ENCODE measurements at places on chromosomes 7 and 10.

DNA sequence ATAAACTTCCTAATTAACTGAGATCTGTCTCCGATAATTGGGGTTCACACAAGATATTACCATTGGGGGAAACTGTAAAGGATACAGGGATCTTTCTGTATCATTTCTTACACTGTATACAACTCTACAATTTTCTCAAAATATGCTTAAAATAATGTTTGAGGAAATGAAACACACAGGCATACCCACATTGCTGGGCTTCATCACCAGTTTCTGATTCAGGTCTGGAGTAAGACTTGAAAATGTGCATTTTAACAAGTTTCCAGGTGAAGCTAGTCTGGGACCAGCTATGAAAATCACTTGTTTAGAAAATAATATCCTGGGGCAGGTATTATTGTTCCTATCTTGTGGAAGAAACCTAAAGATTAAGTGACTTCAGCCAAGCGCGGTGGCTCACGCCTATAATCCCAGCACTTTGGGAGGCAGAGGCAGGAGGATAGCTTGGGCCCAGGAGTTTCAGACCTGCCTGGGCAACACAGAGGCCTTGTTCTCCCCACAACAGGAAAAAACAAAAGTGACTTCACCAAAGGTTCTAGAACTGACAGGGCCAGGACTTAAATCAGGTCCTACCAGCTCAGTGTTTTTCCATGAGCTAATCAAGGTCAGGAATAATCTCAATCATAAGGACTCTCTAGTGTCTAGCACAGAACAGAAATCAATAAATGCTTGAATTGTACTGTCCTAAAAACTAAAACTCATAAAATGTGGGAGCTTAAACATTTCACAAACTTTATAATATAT is 12.6 kb downstream of the TOMM7 start:
- no peak for DNase-seq

- no peak for DNase-seq
Observed at GRCh38 chr7:140732416-140732815, 35.9 kb downstream of the NDUFB2 start.

DNA sequence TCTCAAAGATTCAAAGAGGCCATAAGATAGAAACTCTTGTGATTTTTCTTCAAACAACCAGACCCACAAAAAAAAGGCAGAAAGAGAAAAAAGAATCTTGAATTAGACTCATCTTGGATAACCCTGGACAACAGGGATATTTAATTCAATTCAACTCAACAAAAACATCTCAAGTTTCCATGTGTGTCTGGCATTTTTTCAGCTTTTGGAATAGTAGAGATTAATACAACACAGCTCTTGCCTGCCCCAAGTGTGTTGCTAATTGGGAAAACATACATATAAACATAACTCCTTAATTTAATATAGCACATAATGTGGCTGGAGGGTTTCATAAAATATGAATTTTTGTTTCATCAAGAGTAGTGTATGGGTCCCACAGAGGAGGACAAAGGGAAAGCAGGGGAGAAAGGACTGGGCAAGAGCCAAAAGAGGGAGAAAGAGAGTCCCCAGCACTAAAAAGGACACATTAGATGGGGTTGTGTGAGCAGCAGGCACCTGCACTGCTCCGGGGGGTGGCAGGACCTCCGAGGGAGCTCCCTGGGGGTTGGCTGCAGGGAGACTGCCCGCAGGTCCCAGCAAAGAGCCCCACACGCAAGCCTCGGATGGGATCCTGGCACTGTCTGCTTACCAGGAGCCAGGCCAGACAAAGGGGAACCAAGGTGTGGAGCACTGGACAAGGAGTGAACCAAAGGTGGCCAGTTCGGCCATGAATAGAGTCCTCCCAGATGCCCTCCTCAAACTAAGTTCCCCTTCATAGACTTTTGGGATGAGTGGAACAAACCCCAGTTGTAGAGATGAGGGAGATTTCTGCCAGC is 65.6 kb upstream of the TMEM72 start:
- DNase-seq = no peak

DNA sequence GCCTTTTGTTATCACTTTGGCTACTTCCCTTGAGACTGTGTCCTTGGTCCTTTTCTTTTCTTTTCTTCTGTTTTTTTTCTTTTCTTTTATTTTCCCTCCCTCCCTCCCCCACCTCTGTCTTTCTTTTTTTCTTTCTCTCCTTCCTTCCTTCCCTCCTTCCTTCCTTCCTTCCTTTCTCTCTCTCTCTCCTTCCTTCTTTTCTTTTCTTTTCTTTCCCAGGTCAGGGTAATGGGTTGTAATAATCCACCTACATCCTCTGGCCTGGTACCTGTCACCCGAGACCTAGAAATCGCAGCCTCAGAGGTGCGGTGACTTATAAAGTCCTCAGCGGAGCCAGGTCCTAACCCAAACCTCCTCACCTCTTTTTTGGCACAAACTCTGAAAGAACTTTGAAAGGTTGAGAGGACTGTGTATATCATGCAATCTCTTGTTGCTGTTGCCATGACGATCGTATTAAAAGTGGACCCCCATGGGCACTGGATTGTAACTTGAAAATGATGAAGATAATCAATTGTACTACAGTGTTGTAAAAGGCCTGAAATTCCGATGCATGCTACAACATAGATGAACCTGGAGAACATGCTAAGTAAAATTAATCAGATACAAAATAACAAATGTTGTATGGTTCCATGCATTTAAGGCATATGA is 140.7 kb upstream of the AGK start:
- no peak for DNase-seq

- DNase-seq = no peak
Observed at GRCh38 chr10:96889415-96890171, 57.5 kb downstream of the LCOR start.
